ENCODE measurements at places on chromosomes 2 and 18. TPM values are rescaled to one million over a fixed set of nuclear protein-coding genes. Genes with fewer than 3 reads are reported as not detected.

GRCh38 chr2:79782576-79783452 is 270.0 kb downstream of the CTNNA2 start:
- no peaks in the 10 kb centered on the region for H3K36me3 ChIP-seq
- no peaks in the 10 kb centered on the region for H3K27me3 ChIP-seq
- no peak for DNase-seq
- H3K27ac ChIP-seq: no peak overlapping the region
- no peaks in the 10 kb centered on the region for H3K4me1 ChIP-seq
- H3K4me3 ChIP-seq: no peak overlapping the region

DNA sequence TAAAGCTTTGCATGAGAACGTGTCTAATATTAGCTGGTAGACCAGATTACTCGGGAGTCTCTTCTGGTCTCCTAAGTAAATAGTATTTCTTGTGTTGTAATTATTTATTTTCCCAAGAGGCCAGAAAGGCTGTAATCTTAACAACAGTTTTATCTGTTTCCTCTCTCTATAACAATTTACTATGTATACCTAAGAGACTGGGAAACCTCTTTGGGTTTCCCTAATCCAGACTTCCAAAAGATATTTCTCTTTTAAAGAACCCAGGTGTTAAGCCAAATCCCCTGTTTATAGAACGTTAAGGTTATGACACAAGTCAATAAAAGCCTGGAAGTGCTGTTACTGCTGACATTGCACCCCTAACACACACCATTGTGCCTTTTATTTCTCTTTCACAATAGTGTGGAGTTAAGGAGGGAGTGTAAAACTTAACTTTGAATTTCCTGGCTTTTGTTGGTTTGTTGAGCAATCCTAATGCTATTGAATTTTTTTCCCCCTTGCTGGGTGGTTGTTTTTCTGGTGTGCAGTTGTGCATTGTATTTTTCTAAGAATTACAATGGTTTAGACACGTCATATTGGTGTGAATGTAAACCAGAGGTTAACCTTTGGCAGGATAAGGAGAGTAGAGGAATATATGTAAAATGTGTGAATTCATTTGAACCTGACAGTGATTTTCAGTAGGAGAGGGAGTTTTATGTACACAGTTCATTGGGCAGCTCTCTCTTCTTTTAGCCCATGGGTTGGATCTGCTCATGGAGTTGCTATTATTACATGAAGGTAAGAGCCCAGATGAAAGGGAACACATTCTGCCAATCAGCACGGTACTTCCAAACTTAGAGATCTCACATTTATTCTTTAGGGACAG is 192.8 kb downstream of the MTX2 start:
- H3K4me1 ChIP-seq: no peaks in the 10 kb centered on the region
- H3K27ac ChIP-seq: no peak overlapping the region
- no peak for DNase-seq

GRCh38 chr2:216259081-216259480 is 113.2 kb downstream of the MARCHF4 start:
- no peaks in the 10 kb centered on the region for H3K4me1 ChIP-seq
- no peaks in the 10 kb centered on the region for H3K36me3 ChIP-seq
- H3K27ac ChIP-seq: no peak overlapping the region
- no peaks in the 10 kb centered on the region for H3K27me3 ChIP-seq
- no peak overlapping the region for H3K4me3 ChIP-seq

- no peak for DNase-seq
- no peak overlapping the region for H3K27ac ChIP-seq
Observed at GRCh38 chr18:74178884-74179283, 30.6 kb downstream of the TIMM21 start.

DNA sequence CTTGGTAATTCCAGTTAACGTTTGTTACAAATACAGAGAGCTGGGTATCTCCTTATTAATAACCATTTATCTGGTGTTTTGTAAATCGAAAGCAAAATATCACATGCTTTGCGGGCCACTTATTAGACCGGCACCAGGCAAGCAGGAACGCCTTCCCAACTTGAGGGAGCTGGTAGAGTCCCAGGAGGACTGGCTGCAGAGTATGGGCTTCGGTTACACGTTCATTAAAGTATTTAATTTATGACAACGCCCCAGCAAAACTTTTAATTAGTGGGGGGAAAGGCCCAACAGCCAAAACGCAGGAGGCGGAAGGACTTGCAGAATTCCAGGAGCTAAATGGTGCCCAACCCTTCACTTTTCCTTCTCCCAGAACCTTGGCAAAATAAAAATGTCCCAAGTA is 3.7 kb downstream of the SMAD7 start:
- peaks cover 56% of the 10 kb centered on the region for H3K4me1 ChIP-seq
- H3K27me3 ChIP-seq: no peaks in the 10 kb centered on the region
- no peaks in the 10 kb centered on the region for H3K36me3 ChIP-seq
- DNase-seq: no peak

- DNase-seq: no peak
- H3K27ac ChIP-seq: no peak overlapping the region
Observed at GRCh38 chr18:50788284-50788683, 31.5 kb downstream of the MRO start.

DNA sequence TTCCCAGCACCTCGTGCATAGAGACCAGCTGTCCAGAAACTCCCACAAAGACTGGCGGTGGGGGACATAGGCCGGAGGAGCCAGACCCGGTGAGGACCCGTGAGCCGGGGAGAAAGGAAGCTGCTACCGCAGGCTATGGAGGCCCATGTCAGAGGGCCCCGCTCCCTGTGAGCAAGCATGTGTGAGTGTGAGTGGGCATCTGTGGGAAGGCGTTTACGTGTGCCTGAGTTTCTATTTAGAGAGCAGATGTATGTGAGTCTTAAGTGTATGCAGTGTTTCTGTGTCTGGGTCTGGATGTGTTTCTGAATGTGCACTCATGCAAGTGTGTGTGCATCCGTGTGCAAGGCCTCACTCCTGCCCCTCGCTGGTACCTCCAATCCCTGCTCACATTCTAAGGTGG is 187.8 kb upstream of the RAB6C start:
- no peaks in the 10 kb centered on the region for H3K27me3 ChIP-seq
- no peaks in the 10 kb centered on the region for H3K36me3 ChIP-seq
- no peak overlapping the region for H3K4me3 ChIP-seq
- DNase-seq: no peak

DNA sequence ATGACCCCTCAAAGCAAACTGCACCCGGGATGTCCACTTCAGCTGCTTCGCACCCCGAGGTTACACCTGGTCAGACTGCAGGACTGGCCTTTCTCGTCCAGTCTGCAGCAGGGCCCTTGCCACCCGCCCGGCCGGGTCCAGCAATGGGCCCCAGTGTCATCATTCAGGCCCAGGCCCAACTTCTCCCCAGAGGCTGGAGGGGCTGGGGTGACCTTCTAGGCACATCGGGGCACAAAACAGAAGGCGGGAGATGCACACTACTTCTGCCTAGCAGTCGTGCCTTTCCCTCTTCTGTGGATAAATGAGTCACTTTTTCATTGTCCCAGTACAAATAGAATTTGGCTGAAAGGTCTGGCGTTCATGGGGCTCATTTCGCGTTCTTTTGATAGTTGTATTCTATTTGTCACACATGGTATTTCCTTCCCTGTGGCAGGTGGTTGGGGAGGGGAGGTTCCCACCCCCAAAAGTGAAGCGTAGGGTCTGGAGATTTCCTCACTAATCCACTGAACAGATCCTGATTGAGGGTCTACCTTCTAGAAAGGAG is 56.9 kb upstream of the ID2 start:
- DNase-seq: no peak
- H3K27me3 ChIP-seq: no peaks in the 10 kb centered on the region
- H3K4me1 ChIP-seq: no peaks in the 10 kb centered on the region
- H3K36me3 ChIP-seq: no peaks in the 10 kb centered on the region
- no peak overlapping the region for H3K4me3 ChIP-seq

- H3K4me3 ChIP-seq: no peak overlapping the region
- no peak overlapping the region for H3K27ac ChIP-seq
- no peaks in the 10 kb centered on the region for H3K4me1 ChIP-seq
- DNase-seq: no peak
Observed at GRCh38 chr18:64720781-64721464, 572.0 kb upstream of the LINC00305 start.

GRCh38 chr2:3778851-3779495 is 75.6 kb downstream of the DCDC2C start:
- DNase-seq: no peak
- no peaks in the 10 kb centered on the region for H3K4me1 ChIP-seq
- no peaks in the 10 kb centered on the region for H3K36me3 ChIP-seq
- peaks cover 4% of the 10 kb centered on the region for H3K27me3 ChIP-seq
- H3K27ac ChIP-seq: no peak overlapping the region

- DNase-seq: no peak
- H3K27me3 ChIP-seq: no peaks in the 10 kb centered on the region
- H3K4me3 ChIP-seq: no peak overlapping the region
- no peaks in the 10 kb centered on the region for H3K36me3 ChIP-seq
- H3K27ac ChIP-seq: no peak overlapping the region
- no peaks in the 10 kb centered on the region for H3K4me1 ChIP-seq
Observed at GRCh38 chr2:68031043-68031442, 31.8 kb downstream of the C1D start.

GRCh38 chr2:99611786-99612185 is 122.0 kb upstream of the REV1 start:
- no peaks in the 10 kb centered on the region for H3K27me3 ChIP-seq
- H3K27ac ChIP-seq: no peak overlapping the region
- no peaks in the 10 kb centered on the region for H3K4me1 ChIP-seq
- no peak for DNase-seq
- no peak overlapping the region for H3K4me3 ChIP-seq

GRCh38 chr2:96537734-96538486 is 1.4 kb downstream of the ARID5A start:
- H3K4me3 ChIP-seq: no peak overlapping the region
- no peaks in the 10 kb centered on the region for H3K27me3 ChIP-seq
- H3K27ac ChIP-seq: no peak overlapping the region
- DNase-seq: peak; percentile 15
- no peaks in the 10 kb centered on the region for H3K36me3 ChIP-seq

The PAX8 gene
- 16.0 TPM for total RNA-seq

The UGT1A6 gene
- not detected for total RNA-seq

The IL36A gene
- not detected for total RNA-seq

The FBLN7 gene
- total RNA-seq: 5.8 TPM

The KDM3A gene
- total RNA-seq: 54.6 TPM

The SERPINB13 gene
- not detected for total RNA-seq

All from adrenal gland (tissue), 19 donors.